Suppressor macrophage treated with lipopolysaccharide for 1 hour (primary cell): ENCODE measurements at places on chromosomes 1 and 21.
A peak's percentile ranks its signal among the peaks of the same experiment; 100 is the strongest.

GRCh38 chr1:89995598-89996449, 914 bp downstream of the ZNF326 start:
- no peak for DNase-seq

DNA sequence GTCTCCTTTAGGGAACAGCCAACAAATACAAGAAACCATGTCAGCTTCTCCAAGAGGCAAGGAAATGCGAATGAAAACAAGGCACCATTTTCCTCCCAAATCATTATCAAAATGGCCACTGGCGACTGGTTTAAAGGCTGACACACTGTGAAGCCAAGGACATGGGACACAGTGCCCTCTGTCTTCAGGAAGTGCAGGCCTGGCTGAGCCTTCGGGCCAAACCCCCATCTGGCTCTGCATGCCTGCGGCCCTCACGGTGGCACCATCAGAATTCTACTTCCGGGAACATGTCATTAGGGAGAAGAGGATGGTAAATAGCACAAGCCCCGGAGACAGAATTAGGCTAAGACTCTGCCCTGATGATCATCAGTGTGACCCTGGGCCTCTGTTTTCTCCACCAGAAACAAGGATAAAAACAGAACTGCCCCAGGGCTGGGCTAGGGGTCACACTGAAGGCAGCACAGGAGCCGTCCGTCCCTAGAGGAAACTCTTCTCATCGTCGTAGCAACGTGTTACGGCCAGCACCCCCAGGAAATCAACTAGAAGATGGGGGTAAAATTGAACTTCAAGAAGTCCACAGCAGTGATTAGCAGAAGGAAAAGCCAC, 103.5 kb downstream of the NPHP4 start:
- no peak for DNase-seq

DNA sequence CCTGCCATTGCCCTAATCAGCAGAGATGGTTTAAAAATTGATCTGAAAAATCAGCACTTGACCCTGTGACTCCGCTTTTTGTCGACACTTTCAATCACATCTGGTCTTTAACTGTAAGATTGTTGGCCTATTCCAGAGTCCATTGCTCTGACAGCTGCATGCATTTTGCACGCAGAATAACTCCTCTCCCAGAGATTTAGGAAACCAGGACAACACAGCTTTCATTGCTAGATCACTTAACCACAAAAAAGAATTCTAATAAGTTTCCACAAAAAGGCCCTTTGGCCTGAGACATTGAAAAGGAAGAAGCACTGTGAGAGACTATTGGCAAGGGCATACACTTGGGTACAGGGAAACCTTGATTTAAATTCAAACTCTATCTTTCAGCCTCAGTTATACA, 373.1 kb downstream of the TGFB2 start:
- DNase-seq: no peak

DNA sequence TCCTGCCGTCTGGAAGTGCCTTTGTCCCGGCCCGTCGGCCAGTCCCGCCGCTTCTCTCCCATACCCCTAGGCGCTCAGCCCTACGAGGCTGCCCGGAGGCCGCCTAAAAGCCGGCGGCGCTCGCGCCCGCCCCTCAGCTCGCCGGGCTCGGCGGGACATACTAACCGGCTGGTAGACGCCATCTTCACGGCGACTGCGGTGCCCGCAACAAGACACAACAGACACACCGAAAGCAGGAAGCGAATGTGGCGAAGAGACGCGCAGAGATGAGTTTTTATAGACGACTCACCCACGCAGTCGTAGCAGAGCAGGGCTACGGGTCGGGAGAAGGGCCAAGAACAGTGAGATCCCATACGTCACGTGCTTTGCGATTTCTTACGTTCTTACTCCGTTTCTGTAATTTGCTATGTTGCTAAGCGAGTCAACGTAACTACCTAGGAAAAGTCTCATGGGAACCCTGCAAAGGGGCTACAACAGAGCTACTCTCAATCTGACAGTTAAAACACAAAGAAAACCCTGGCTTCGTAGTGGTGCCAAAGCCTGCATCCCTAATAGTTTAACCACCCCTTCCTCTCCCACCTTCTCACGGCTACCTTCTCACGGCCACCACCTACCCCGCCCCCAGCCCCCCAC, at the start of gene GTF2B:
GTF2B (minus strand) TSS at position 250 of the 633 bp plus-strand sequence; CDS start at position 182, 68 bp downstream.
- DNase-seq: peak; percentile 97

- peak; percentile 12 for DNase-seq
These were observed 125.9 kb downstream of the HFM1 start for GRCh38 chr1:91278754-91279153.

- peak; percentile 39 for DNase-seq
These were observed 96.4 kb upstream of the HOOK1 start for GRCh38 chr1:59718064-59718988.

GRCh38 chr1:1619917-1620361, 4.6 kb downstream of the MIB2 start:
- DNase-seq: peak; percentile 52

- peak; percentile 70 for DNase-seq
These were observed 4.2 kb upstream of the TFF3 start for GRCh38 chr21:42319376-42319775.

DNA sequence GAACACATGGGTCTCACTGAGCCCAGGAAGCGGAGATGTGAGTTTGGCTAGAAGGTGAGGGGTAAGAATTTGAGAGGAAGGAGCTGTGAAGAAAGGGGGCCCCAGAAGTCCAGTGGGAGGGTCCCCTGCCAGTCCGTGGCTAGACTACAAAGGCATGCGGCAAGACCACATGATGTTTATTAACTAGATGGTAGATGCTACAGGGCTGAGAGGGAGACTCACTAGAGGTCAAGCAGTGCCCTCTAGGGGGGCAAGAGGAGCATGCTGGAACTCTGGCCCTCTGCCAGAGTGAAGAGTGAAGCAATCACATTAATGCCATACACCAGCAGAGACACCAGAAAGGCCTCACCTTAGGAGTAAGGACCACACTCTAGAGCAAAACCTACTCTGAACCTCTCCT, 12.2 kb downstream of the KIAA0319L start:
- DNase-seq: peak; percentile 79

- no peak for DNase-seq
These were observed 34.1 kb downstream of the SNAP47 start for GRCh38 chr1:227769047-227769935.

DNA sequence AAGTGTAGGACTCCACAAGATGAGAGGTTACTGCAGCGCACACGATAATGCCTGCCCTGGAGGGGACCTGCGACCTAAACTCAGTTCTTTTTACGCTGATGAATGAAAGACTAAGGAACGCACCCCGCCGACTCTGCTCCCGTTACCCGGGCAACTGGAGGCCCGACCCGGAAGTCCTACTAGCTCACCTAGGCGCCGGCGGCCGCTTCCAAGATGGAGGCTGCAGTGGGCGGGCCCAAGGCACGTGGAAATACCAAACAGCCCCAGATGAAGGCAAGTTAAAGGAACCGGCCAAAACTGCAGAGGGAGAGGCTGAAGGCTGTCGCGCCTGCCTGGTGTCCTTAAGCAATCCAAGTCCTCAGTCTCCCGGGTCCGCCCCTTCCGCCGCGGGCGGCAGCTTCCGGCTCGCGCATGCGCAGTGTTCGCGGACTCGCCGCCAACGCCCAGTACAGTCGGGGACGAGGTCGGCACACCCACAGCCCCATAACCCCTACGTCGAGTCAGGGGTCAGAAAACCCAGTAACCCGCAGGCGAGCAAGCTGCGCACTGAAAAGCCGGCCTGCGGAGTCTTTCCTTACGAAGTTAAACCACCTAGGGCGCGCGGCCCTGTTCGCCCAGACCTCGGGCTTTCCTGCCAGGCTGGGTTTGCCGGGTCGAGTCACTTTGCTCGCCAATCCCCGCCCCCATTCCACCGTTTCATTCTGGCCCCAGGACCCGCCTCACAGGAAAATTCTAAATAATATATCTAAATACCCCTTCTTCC, at the start of gene SETD4:
SETD4 (minus strand) TSS at position 368 of the 763 bp plus-strand sequence. CDS start 1,638 bp downstream, outside the sequence.
- DNase-seq: peak; percentile 95

DNA sequence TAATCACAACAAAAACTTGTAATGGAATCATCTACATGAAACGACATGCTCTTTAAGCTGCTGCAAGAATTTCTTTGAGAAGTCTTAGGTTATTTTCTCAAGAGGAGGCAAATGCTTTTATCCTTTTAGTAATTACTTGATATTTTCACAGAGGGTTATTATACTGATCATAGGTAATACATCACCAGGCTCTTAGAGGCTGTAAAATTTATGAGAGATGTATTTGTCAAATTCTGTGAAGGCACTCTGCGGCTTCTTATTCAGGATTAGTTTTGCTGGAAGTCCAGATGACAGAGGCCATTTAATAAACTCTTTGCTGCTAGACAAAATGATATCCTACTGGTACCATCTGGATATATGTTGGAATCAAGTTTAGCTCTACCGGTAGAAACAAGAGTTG, 624.3 kb upstream of the BRINP3 start:
- DNase-seq: no peak

GRCh38 chr1:7912145-7912544, 28.5 kb downstream of the TNFRSF9 start:
- DNase-seq: no peak

DNA sequence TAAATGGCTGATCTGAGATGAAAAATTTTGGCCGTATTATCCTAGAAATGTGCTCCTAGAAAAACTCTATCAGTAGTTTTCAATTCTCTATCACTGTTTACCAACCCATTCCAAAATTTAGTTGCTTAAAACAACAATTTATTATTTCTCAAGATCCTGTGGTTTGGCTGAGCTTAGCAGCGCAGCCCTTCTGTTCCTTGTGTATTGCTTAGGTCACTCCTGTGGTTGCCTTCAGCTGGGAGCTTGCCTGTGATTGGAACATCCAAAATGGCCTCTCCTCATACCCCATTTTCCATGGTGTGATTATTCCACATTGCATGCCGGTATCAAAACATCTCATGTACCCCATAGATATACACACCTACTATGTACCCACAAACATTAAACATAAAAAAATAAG, 22.8 kb upstream of the STUM start:
- no peak for DNase-seq
